ENCODE measurements at places on chromosomes 13 and 19. TPM values are rescaled to one million over a fixed set of nuclear protein-coding genes. Genes with fewer than 3 reads are reported as not detected.
A peak's percentile ranks its signal among the peaks of the same experiment; 100 is the strongest.

The LCP1 gene
- polyA plus RNA-seq: 0.06 TPM

DNA sequence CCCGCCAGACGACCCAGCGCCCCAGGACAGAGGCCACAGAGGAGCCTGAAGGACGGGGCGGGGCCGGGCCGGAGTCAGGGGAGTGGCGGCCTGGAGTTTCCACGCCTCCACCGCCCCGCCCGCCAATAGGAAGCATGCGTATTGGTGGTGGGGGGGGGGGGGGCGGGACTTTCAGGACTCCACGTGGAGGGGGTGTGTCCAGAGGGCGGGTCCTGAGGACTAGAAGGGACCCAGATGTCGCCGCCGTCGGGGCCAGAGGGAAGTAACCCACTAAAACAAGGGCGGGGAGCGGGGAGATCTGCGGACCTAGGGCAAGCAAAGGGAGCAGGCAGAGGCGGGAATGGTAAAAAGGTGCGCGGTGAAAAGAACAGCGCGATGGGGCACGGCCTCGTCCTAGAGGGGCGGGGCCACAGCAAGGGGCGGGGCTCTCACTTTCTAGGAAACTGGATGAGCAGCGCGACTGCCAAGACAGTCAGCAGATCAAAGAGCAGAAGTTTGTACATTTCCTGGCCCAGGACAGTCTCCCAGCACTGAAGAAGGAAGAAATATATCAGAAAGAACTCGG is 2.8 kb upstream of the LENG1 start:
- DNase-seq: no peak

DNA sequence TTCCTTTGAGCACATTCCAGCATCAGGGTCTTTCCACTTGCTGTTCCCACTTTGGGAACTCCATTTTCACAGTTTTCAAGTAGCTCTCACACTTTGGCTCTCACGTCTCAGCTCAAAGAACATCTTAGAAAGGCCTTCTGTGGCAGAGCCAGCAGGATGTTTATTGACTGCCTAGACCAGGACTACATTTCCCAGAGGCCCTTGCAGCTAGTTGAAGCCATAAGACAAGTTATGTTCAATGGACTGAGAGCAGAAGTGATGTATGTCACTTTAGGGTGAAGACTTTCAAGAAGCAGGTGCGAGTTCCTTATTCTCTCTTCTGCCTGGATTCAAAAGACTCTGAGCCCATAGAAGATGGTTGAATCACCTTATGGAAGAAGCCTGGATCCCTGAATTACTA is 4.3 kb upstream of the HAUS5 start:
- DNase-seq: no peak

DNA sequence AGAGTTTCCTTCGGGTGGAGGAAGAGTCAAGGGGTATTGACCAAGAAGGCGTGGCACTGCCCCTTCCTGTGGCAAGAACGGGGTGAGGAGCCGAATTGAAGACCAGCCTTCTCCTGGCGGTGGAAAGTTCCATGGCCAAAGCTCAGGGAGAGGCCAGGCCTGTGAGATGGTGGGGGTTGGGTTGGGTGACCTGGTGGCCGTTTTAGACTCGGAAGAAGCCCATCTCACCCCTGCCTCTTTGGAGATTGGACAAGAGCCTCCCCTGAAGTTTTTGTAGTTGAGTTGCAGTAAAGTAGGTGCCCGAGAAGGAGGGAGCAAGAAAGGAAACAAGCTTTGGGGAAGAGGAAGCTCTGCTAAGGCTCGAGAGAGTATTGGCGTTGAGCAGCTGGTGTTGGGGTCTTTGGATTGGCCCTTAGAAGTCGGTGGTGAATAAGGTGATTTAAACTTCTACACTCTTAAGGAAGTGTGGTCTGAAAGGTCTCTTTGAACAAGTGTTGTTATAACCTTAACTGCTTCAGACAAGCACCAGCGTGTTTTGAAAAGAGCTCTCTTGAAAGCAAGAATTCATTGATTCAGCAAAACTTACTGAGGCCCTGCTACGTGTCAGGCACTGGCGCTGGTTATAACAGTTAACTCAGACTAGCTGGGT is 964 bp downstream of the SPINT2 start:
- no peak for DNase-seq

- DNase-seq: no peak
Observed at GRCh38 chr19:30692181-30692811, 320.1 kb downstream of the ZNF536 start.

DNA sequence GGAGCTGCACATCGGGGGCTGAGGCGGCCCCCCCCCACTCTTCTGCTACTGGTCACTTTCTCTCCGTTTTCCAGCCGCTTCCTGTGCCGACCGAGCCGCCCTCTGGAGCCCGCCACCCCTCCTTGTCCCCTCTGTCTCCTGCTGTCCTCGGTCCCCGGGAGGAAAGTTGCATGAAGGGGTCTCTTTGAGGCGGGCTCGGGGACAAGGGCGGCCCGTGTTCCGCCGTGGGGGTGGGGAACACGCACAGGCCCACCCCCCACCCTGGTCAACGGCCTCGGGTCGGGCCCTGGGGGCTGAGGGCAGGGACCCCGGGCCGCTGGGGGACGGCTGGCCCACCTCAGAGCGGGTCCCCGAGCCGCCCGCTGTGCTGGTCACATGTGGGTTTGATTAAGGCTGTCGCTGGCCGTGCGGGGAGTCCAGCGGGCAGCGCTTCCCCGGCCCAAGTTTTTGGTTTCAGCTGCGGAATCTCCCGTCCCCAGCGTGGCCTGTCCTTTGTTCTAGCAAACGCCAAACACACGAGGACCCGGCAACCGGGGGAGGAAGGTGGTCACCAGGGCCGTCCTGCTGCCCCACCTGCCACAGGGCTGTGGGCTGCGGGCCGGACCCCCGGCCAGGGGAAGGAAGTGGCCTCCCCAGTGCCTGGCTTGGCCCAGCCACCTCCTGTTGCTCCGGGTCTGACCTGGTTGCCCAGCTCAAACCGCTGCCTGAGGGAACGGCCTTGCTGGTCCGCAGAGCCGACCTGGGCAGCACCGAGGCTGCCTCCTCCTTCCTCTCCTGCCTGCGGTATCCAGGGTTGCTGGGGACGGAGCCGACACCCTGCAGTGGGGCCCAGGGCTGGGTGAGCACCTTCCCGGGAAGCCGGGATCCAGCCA is 1.9 kb downstream of the EFNA2 start:
- no peak for DNase-seq

- no peak for DNase-seq
Observed at GRCh38 chr13:64471916-64472315, 2758.2 kb downstream of the PCDH9 start.

DNA sequence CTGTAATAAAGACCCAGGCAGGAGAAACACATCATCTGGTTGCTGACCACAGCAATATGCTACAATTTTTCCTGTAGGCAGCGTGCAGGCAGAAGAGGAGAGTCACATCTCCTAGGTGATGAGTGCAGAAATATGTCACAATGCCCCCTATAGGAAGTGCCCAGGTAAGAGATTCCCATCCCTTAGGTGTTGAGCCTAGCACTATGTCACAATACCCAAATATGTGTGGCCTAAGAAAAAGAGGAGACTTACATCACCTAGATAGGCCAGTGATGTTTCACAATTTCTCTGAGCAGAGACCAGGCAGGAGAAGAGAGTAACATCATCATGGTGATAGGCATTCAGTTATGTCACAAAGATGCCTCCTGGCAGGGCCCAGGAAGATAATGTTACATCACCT is 49.4 kb upstream of the ZNF728 start:
- no peak for DNase-seq

GRCh38 chr19:8089664-8090601 is 37.4 kb downstream of the CCL25 start:
- DNase-seq: no peak

The LILRB2 gene
- not detected for polyA plus RNA-seq

GRCh38 chr19:39825093-39825463 is 8.9 kb downstream of the DYRK1B start:
- DNase-seq: no peak

The CYSLTR2 gene
- not detected for polyA plus RNA-seq

DNA sequence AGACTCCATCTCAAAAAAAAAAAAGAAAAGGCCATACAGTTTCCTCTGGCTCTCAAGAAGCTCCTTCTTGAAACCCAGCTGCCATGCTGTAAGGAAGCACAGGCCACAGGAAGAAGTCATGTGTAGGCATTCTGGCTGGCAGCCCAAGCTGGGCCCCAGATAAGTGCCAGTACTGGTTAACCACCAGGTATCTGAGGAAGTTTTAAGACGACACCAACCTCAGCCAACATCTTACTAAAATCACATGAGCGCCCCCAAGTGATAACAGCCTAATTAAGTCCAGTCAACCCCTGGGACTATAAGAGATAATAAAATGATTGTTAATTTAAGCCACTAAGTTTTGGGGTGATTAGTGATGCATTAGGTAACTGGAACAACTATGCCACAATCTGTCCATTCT is 27.4 kb upstream of the AKT2 start:
- DNase-seq: no peak

The ZNF829 gene
- polyA plus RNA-seq: 1.2 TPM

GRCh38 chr19:13173139-13173737 is 23.0 kb downstream of the IER2 start:
- no peak for DNase-seq

DNA sequence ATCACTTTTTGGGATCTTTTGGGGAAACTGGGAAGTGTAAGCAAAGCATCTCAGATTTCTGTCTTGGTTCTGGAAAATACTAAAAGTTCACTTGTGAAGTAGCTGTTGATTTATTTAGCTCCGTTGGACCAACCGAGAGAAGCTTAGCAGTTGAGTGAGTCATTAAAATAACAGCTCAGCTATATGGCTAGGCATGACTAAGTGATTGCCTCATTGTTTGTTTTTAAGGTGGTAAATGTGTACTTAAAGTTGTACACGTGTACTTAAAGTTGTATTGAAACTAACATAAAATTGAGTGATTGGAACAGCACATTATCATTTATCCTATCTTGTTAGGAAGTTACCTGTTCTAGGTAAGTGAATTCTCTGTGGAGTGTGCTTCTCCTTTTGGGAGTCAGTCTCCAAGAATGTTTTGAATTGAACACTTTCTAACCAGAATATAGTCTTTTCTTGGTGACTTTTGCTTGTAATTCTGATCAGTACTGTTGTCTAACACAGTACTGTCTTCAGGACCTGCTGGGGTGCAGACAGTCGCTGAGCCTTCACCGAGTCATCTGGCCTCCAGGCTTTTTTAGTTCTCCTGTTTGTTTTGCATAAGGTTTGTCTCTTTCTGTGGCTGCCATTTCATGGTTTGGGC is 2.9 kb upstream of the DCUN1D2 start:
- peak; percentile 88 for DNase-seq

The PTH2 gene
- not detected for polyA plus RNA-seq

Data from BJ (cell line).